Brain pericyte (primary cell): ENCODE measurements at places on chromosomes 7 and 10.

DNA sequence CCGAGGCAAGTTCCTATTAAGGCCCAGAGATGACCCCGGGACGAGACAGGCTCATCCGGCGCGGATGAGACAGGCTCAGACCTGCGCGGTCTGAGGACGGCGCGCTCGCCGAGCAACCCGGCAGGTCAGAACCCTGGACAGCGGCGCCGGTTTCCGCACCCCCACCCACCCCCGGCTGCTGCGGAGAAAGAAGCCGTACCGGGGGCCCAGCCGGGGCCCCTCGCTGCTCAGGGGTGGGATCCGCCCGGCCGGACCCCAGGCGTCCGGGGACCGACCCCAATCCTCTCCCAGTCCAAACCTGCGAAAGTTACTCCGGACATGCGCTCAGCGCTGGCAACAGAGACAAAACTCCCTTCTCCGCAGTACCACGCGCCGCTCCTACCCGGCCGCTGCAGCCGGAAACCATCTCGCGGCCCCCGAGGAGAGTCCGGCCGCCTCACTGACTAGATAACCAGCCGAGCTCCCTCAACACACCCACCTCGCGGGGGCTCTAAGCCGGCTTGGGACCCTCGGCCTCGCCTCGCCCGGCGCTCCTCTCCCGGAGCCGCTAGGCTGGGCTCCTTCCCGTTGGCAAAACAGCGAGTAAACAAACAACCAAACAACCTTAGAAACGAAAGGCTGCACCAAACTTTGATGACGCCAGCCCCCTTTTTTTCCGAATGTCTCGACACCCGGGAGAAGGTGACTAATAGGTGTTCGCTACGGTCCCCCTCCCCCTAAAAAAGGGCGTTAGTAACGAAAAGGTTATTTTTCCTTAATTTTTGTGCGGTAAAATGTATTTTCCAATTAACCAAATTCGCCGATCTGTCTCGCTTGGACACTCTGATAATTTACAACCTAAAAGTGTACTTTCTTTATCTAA lies 2.3 kb upstream of the DRGX start:
- DNase-seq, result no peak

DNA sequence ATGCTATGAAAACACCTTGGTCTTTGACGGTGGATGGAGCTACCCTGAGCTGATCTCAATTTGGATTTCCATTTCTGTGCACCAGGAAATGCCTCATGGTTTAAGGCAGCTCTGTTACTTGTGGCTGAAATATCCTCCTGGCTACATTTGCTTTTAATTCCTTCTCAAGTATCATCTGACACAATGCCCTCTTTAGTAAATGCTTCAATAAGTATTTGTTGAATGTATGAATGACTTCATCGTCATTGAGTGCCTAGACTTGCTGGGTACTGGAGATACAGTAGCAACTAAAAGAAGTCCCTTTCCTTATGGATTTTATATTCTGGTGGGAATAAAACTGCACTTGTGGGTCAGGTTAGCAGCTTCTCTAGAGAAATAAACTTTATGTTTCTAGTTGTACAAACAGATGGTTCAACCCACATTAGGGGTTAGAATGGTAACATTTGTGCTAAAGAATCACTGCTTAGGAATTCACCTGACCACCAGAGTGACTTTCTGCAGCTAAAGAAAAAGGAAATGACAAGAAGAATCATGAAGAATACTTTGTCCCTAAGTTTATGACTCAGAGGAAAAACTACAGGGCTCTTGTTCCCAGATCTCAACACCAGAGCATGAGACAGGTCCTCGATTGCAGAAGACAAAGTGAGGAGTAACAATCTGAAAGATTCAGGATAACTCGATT lies 21.8 kb upstream of the SMNDC1 start:
- DNase-seq, result no peak

DNA sequence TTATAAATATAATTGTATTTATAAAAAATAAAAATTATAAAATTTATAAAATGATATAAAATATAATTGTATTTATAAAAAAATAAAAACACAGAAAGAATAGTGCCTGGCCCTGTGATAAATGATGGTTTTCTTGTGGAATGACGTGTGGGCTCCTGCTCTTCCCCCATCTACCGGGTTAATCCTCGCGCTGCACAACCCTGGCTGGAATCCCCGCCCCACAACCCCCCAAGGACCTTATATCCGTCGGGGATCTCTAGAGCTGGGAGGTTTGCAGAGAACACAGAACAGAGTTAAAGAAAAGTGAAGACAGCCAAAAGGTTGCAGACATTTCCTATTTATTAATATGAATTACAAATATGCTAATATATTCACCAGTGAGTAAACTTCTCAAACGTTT lies 95.4 kb upstream of the NPS start:
- no peak for DNase-seq

DNA sequence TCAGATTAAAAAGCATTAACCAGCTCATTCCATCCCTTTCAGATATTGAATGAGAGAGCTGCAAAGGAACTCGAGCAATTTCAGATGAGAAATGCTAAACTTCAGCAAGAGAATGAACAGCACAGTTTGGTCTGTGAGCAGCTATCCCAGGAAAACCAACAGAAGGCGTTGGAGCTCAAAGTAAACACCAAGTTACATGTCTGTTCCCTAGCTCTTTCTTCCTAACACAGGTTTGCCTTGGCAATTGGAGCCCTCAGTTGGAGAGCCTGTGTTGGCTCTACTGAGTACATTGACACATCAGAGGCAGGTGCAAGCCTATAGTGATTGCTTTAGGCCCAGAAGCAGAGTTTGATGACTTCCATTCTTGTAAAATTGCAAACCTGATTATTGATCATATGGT lies 14.7 kb downstream of the CFAP58 start:
- DNase-seq, result no peak

DNA sequence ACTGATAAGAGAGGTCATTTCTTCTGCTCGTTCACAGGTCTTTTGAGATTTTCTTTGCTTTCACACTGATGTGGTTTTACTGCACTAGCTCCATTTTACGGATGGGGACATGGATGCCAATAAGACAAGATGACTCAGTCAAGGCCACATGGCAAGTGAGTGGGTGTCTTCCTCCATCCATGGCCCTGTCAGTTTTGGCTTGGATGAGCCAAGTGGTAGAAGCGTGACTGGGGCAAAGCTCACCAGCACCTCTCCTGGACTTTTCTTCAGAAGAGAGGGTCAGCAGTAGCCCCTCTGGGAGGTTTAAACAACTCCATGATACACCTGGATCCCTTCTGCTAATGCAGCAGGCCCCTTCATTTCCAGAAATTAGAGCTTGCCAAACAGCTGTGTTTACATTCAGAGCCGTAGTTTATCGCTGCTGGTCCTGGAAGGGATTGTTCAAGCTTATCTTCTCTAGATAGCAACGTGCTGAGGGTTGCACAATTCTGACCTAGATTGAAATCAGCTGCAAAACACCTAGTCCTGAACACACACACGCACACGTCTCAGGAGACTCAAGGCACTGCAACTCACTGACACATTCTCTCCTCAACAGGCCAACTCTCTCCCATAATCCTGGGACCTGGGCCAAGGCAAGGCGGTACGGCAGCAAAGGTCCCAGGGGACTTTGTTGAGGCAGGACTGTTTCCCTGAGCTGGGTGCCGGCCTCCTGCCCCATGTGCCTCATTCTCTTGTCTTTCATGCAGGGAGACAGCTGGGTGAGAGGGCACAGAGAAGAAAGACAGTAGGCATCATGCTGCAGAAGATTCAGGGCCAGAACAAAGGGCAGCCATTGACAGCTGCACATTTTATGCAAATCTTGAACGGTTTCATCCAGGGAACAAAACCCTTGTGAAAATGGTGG lies 14.2 kb upstream of the PDCD4 start:
- DNase-seq, result no peak

DNA sequence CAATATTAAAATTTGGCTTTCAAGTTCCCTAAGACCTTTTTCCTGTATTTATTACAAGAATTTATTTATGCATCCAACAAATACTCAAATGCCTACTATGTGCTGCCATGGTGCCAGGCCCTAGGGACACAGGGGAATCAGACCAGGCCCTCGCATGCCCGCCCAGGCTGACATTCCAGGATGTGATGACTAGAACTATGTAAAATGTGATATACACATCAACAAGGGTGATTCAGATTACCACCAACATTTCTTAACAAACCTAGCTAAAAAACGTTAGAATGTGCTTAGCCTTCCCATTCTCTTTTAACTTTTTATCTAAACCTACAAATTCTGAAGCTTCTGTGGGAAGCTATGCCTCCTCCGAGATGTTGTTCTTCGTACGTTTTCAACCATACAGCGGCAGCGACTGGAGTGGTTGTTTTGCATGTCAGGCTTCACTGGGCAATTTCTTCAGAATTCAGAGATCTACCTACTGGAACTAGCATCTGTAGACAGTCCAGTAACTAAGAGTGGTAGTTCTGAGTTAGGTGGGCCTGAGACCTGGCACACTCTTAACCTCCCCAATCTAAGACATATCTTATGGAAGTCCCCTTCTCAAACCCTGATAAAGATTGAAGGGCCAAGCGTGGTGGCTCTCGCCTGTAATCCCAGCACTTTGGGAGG lies 22.1 kb downstream of the GNA12 start:
- no peak for DNase-seq

DNA sequence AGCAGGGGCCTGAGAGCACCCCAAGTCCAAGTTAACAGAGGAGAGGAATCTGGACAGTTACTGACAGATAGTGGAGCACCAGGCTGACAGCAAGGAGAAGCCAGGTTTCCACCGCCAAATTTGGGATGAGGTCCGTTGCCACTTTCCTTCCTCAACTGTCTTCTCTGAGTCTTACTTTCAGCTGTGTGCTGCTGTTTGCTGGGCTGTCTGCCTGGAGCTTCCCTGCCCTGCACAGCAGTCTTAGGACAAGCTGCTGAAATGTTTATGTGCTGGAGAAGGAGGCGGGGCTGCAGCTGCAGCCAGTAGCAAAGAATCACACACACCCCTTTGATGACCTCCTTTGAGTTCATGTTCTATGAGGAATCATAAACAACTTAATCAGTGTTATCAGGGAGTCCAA lies 17.4 kb upstream of the CYP3A7 start:
- DNase-seq, result no peak

DNA sequence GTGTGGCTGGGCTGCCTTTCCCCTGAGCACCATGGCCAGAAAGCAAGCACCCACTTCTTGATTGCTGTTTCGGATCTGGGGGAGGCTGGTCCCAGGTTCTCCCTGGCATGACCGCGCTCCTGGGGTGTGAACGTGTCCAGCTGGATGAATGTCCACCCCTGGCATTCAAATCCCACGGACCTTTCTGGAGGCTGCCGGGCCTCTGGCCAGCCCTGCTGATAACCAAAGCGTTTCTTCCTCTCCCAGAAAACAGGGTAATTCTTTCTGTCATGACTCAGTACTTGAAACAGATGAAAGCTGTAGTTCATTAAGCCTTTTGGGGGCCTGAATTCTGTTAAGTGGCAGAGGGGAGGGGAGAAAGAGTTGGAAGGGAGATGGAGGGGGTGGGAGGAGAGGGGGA lies 73.1 kb upstream of the SAMD8 start:
- DNase-seq, result no peak

DNA sequence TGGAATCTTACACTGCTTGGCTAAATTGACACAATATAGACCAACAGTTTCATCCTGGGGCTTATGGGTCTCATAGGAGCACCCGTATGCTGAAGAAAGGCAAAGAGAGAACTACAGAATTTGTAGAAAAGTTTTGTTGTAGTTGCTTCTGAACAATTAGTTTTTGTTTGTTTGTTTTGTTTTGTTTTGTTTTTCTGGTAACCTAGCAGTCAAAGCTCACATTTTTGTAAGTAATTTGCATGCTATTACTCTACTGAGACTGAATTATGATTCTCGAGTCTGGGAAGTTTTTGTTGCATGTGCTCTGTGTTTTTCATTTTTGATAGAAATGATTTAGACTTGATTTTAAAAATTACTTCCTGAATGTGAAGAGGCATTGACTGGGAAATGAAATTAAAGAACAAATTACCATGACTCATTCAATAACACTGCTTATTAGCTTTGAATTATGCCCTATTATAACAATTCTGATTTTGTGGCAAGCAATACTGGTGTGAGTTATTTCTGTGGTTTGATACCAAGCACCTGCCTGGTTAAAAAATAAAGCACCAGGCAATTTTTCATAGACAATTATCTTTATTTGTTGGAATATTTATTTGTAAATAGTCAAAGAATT lies 438 bp downstream of the LSMEM1 start:
- DNase-seq, result no peak

- DNase-seq, result no peak
Observed at GRCh38 chr10:1896153-1896552, 158.8 kb upstream of the ADARB2 start.

- no peak for DNase-seq
Observed at GRCh38 chr10:1119027-1119426, 62.8 kb downstream of the WDR37 start.

- DNase-seq, result no peak
Observed at GRCh38 chr10:68365611-68366010, 32.9 kb upstream of the PBLD start.

GRCh38 chr10:102118867-102119266 lies 1.3 kb downstream of the LDB1 start:
- DNase-seq, result no peak

GRCh38 chr7:76011442-76011861 lies 17.1 kb upstream of the TMEM120A start:
- no peak for DNase-seq

DNA sequence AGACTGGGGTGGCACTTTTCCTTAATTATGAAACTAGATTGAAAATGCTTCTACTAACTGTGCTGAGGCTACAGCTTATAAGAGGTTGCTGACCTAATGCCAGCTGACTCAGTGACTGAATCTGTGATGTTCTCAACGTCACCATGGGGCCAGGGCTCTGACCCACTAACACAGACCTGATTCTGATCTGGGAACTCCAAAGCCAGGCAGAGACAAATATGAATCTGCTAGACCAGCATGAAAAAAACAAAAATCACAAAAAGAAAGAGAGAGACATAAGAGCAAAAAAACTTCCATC lies 16.1 kb downstream of the USP6NL start:
- DNase-seq, result peak; percentile 32

DNA sequence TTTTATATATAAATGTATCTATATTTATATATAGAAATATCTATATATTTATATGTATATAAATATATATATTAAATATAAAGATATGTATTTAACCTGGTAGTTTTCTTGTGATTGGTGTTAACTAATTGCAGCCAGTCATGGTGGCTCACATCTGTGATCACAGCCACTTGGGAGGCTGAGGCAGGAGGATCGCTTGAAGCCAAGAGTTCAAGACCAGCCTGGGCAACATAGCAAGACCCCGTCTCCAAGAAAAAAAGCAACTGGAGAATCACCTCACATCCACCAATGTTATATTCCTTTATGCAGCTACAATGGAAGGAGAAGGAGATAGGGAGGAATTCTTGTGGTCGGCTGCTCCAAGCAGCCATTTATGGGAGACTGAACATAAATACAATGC lies 224.9 kb downstream of the BAMBI start:
- DNase-seq, result no peak
